ENCODE measurements at places on chromosomes 5 and 9. TPM values are rescaled to one million over a fixed set of nuclear protein-coding genes. Genes with fewer than 3 reads are reported as not detected.

The KCNIP1 gene
- 12.6 TPM for total RNA-seq

The MRPS30 gene
- 35.3 TPM for total RNA-seq

The SH3TC2 gene
- total RNA-seq = 0.83 TPM

The LCN9 gene
- total RNA-seq = not detected

The SPINK7 gene
- not detected for total RNA-seq

The CD72 gene
- total RNA-seq = 0.91 TPM

The DMRT2 gene
- total RNA-seq = not detected

The PFN3 gene
- not detected for total RNA-seq
